DMS79 treated with DMSO at 0.1 percent for 48 hours (cell line): ENCODE measurements at places on chromosomes 3 and 15.

DNA sequence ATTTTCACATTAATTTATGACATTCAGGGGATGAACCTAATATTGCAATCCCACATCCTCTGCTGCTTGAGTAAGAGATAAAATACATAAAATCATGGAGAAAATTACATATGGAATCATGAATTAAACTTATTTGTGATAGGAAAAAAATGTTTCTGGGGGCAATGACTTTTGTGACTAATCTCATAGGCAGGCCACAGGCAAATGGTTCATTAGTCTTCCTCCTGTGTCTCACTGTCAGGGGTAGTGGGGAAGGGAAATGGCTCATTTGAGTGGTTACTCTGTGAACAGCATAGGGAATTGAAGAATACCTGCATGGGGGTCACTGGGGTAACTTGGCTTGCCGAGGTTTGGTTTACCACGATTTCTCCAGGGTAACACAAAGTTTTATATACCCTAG, 72.0 kb downstream of the TFG start:
- DNase-seq = no peak

- no peak for DNase-seq
These were observed 447.4 kb downstream of the AGBL1 start for GRCh38 chr15:86526938-86527690.

GRCh38 chr3:36482256-36482655, 102.0 kb downstream of the STAC start:
- no peak for DNase-seq

DNA sequence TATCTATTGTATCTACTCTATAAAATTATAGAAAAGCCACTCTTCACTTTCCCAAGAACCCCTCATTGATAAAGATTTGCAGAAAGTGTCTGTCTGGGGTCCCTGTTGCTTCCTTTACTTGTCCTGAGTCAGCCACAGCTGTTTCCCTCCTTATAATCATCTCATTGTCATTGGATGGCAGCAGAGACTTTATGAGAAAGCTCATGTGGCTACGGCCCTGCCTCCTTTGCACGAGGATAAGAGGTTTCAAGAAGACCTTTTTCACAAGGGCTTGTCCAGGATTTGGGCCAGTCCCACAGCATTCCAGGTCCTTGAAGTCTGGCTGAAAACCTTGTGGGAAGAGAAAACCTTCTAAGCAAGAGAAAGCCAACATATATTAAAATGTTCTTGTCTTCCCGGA, 41.9 kb upstream of the THBS1 start:
- DNase-seq = no peak

DNA sequence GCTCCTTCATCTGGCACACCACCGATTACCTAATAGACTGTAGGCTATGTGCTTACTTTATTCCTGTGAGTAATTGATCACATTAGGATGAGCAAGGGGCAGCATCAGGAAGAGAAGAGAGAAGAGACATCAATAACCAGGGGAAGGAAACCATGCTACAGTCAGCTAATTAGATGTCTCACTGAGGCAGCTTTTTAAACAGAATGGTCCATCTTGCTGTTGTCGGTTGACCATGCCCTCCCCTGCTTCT, 278.4 kb downstream of the RPLP1 start:
- DNase-seq = no peak

- DNase-seq = no peak
These were observed 41.2 kb downstream of the SLC6A11 start for GRCh38 chr3:10857235-10857634.

DNA sequence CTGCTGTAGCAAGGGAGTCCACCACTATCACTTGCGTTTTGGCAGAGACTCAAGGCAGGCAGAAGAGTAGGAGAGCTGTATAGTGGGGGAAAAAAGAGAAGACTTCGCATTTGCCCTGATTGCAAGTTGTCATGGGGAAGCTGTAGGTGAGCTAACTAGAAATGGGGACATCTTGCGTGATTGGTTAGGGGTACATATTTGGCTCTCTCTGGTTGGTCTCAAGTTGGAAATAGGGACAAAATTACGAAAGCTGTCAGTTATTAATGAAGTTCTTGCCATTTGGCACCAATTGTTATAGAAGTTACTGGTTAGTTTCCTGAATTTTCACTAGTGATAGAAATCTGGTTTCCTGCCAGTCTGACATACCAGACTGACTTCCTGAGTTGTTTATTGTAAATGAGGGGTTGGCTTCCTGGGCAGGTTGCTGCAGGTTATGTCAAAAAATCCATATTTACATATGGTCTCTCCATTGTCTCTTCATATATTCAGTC, 8.2 kb upstream of the SENP7 start:
- no peak for DNase-seq

DNA sequence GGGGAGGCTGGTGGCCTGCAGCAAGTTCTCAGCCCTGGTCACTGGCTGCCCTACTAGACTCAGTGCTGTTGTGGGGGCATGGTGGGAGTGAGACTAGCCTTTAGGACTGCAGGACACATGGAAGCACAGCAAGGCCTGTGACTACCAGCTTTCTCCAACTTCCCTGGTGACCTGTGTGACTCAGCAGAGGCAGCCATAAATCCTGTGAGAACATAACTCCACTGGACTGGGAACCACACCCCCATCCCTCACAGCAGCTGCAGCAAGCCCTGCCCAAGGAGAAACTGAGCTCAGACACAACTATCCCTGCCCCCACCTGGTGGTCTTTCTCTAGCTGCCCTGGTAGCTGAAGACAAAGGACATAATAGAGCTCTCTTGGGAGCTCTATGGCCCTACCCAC, 111.3 kb downstream of the DCLK3 start:
- DNase-seq = no peak

- DNase-seq = no peak
These were observed 1.9 kb downstream of the DAG1 start for GRCh38 chr3:49471856-49472495.

DNA sequence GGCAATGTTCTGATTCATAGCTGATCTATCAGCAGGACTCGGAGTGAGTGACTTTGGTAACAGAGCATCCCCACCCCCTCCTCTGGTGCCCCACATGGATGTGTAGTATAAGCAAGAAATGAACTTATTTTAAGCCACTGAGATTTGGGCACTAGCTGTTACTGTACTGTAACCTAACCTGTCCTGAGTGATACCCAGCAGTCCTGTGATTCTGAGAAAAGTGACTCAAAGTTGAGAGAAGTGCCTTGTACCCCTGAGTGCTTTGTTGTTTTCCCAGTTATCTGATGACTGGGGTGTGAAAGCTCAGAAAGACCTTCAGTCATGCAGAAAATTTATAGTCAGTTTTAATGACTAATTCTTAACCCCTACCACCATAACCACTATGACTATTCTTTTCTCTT, 439.9 kb upstream of the RBMS3 start:
- DNase-seq = no peak

GRCh38 chr3:168696051-168696450, 600.3 kb upstream of the GOLIM4 start:
- no peak for DNase-seq

DNA sequence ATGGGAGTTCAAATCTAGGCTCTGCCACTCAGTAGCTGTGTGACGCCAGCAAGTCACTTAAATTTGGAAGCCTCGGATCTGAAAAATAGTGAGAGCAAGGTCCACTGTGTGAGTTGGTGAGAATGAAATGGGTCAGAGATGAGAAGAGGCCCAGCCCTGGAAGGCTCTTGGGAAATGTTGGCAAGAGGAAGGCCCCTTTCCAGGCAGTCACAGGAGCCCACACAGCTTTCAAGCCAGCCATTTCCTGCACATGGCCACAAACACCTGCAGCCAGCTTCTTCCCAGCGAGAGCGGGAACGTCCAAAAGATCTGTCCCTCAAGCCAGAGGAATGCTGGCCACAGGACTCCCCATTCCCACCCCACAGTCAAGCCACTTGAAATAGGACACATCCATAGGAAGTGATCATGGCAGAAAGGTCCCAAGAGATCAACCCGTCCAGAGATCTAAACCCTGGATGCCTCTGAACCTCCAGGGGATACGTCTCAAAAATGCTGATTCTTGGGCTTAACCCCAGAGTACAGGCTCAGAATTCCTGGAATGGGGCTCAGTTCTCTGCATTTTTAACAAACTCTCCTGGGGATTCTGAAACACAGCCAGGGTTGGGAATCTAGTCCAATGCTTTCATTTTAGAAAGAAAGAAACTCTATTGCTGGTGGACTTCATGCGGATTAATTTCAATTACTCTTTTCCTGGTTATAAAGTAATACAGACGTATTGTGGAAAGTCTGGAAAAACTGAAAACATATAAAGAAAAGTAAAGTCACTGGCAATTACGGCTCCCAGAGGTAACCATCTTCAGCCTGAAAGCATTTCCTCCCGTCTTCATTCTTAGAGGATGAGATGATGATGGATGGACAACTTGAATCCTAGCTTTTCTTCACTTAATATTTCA, 35.9 kb downstream of the NTRK3 start:
- no peak for DNase-seq

DNA sequence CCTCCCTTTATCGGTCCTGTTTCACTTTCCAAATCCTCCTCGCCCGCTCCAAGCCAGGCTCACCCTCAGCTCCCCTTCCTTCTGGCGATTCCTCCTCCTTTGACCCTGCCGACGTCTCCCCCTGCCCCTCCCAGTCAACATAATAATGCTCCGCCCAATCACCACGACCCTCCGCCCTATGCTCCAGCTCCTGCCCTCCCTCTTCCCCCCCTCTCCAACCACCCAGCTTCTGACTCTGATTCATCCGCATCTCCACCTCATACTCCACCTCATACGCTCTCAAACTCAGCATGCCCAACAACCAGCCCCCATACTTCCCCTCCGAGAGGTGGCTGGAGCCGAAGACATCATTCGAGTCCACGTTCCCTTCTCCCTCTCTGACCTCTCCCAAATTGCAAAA, 7.1 kb upstream of the AADAC start:
- no peak for DNase-seq

- no peak for DNase-seq
These were observed 24.4 kb upstream of the FAM81A start for GRCh38 chr15:59413577-59413976.

DNA sequence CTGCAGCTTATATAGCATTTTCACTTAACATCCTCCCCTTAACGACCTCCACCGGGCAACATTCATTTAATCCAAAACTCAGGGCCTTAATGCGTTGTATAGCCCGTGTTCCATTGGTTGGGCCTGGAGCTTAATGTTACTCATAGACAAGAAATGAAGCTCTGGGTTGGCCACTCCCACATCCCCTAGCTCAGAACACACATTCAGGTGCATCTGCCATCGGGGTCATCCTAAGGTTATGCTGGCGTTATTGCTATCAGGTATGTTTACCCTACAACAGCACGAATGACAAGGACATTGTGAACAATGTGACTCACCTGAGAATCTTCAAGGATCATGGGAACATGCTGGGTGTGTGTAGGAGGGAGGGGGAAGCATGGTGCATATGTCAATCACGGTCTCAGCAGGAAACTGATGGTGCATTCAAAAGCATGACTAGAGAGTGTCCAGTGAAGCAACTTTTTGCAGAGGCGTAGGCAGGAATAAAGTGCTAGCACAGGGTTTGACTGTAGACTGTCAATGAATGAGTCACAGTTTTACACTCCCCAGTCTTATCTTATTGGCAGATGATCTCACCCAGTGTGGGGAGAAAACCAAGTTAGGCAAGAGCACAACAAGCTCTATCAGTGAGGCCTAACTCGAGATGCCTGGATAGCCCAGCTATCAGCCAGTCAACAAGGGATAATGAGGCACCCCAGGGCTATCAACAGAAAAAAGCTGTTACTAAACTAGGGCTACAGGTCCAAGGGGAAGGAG, 402.1 kb upstream of the MCTP2 start:
- DNase-seq = no peak

DNA sequence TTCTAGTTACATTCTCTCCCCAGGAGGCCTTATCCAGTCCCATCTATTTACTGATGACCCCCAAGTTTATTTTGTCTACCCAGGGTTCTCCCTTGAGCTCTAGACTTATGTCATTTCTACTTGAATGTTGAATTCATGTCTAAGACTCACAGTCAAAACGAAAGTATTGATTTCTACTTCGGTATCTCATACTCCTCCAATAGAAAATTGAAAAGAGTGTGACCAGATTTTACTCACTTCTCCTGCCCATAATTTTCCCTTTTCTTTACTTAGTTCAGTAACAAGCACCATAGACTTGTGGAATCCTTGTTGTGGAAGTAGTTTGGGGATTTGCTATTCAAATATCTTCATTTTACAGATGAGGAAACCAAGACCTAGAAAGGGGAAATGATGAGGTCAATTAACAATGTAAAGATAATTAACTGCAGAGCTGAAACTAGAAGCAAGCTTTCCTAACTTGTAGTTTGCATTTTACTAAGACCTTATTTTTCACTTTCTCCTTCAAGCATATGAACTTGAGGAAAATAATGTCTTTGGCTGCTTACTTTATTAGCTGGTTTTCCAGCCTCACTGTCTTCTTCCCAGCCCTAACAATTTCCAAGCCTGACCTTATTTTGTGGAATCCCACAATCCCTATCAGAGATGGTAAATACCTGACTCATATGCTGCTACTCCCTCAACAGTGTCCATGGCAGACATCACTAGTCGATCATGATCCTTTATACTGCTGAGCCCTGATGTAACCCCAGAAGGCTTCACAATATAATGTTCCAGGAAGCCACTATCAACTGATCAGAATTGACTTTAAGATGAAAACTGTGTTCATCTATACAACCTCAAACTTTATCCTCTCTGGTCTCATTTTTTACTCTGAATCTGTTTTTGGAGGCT, 123.9 kb upstream of the AGBL1 start:
- DNase-seq = no peak

DNA sequence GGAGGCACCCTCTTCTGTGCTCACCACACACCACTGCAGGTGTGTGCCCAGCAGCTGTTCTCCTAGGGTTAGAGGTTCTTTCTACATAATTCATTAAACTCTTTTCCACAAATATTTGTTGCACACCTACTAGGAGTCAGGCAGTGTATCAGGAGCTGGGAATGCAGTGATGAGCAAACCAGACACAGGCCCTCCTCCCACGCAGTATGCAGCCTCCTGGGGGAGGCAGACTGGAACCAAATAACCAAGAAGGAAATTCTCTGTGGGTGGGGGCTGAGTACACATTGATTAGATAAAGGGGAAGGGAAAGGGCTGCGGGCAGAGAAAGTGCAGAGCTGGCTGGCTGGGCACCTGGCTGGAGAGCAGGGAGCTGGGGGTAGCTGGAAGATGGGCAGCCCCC, 18.5 kb upstream of the C3orf22 start:
- DNase-seq = no peak

GRCh38 chr3:52265387-52265786, 13.1 kb downstream of the WDR82 start:
- DNase-seq = no peak

- DNase-seq = no peak
These were observed 123.9 kb downstream of the FOXB1 start for GRCh38 chr15:60128000-60128376.

- DNase-seq = no peak
These were observed 18.7 kb downstream of the UQCC5 start for GRCh38 chr3:52555056-52555455.

DNA sequence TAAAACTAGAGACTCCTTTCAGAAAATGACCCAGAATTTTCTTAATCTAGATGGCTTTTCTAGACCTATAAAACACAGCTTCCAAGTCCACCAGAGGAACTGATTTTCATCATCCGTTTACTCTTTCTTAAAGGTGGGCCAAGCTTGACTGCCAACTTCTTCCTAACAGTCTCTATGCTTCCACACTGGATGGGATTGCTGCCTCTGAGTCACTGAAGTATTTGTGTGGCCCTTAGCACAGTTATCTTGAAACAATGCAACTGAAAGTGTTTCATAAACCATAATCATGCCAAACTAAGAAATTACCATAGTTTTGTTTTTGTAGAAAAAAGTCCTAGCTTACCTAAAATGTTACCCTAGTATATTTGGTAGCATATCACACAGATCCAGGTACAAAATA, 985.7 kb downstream of the TUSC7 start:
- no peak for DNase-seq
